ENCODE measurements at places on chromosomes 13 and 19. TPM values are rescaled to one million over a fixed set of nuclear protein-coding genes. Genes with fewer than 3 reads are reported as not detected.

DNA sequence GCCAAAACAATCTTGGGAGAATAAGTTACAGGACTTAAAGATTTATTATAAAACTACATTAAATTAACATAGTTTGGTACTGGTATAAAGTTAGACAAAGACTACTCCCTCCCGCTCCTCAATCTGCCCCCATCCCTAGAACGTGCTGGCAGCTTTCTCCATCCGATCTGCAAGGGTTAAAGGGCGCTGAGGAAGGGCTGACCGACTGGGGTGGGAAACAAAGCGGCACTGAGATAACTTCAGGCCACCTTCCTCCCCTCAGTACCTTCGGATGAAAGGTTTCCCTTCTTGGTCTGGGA, 790 bp upstream of the SUGT1 start:
- peak; percentile 94 for DNase-seq

KBTBD7 gene
- polyA plus RNA-seq: 17.0 TPM

DNA sequence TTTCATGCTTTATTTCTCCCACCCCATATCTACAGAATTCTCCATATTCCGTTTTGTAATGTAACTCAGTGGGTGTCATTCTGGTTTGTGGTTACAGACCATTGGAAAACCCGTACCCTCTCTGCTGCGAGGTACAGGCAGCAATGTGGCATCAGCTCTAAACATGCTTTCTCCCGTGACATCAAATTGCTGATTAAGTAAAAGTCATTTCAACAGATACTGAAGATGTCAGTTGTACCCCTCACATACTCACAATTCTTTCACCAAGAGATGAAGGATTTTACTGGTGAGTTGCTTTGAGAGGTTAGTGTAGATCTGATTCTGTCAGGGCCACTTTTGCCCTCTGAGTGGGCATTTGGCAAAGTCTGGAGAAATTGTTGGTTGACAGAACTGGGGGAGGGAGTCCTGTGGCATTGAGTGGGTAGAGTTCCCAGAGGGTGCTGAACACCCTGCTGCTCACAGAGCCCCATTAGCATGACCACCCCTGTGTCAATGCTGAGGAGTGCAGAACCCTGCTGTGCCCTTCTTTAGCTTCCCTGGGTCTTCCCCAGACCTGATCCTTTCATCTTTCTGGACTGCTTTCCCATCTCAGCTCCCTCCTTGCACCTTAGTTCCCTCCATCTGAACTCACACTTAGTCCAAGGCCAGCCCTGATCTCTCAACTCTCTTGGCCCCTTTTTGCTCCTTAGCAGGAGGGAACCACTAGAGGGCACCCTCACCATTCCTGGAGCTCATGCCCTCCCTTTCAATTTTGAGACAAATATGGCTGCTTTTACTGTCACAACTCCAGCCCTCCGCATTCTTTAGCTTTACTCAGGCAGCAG, 39.9 kb upstream of the CEACAM8 start:
- DNase-seq: no peak

DNA sequence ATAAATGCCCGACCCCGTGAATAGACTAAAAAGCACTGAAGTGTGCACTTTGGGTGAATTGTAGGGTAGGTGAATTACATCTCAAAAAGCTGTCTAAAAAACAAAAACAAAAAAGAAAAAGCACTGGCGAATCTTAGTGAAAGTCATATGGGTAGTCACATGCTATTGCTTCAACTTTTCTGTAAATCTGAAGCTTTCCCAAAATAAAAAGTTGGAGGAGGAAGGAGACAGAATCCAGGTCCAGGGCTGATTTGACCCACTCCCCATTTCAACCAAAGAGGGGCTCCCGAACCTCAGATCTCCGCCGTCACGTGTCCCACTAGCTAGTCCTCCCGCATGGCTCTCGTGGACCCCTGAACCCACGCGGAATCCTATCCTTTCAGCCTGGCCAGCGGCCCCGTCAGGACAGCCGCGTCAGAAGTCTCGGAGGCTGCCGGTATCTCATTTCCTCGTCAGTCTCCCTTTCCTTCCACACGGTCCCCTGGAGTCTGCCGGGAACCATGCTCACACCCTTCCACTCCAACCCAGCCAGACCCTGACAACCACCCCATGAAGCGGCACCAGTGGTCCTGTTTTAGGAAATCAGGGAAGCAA, 6.1 kb downstream of the PPP1R12C start:
- no peak for DNase-seq

GRCh38 chr19:11324748-11325389, 14.6 kb downstream of the RAB3D start:
- no peak for DNase-seq

DNA sequence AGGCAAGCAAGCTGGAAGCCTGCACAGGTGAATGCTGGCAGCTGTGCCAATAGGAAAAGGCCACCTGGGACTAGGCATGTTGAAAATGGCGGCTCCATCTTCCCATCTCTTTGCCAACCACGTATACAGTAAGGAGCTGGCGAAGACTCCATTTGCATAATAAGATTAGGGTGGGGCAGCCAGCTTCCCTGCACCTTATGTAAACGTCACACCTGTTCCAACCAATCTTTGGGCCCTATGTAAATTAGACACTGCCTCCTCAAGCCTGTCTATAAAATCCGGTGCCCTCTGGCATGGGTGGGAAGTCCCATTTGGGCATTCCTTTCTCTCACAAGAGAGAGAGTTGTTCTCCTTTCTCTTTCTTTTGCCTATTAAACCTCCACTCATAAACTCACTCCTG, 16.8 kb downstream of the ADGRE2 start:
- DNase-seq: no peak

MFSD12 gene
- polyA plus RNA-seq: 72.5 TPM

- no peak for DNase-seq
These were observed 56.1 kb upstream of the TNFRSF19 start for GRCh38 chr13:23514076-23514475.

JSRP1 gene
- 0.94 TPM for polyA plus RNA-seq

DNA sequence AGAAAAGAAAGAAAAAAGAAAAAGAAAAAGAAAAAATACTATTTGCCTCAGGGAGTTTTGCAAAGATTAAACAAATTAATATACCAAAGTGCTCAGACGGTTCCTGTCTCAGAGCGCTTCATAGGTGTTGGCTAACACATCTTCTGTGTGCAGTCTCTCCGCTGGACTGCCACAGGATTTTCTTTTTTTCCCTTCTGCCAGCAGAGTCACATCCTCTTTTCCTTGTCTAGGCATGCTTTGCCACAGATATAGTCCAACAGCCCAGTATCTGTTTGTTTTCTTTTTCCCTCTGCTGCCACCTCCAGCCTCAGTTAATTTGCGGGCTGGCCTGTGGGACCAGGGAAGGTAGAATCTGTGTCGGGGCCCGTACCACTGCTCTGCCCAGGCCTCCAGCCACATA, 3.4 kb upstream of the URAD start:
- DNase-seq: no peak

- peak; percentile 59 for DNase-seq
These were observed 7.7 kb upstream of the CXCL17 start for GRCh38 chr19:42450314-42450934.

TJP3 gene
- 16.0 TPM for polyA plus RNA-seq

DNA sequence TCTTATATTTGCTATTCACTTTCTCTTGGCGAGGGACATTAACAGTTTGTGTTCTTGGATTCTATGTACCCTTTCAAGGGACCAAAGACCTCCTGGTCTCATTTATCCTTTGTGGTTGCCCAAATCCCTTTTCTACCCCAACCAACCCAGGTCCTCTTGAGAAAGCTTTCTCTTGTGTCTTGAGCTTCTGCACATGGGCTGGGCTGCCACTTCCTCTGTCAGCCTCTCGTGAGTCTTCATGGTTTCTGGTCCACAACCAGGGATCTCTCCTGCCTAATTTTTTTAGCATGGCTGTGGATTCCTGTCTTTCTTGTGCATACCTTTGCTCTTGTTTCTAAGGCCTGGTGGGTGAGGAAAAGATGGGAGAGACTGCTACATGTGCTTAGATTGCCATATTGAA, 14.9 kb downstream of the TIMM13 start:
- DNase-seq: no peak

GRCh38 chr13:49217962-49218492, 2.1 kb upstream of the MLNR start:
- no peak for DNase-seq

SLC10A2 gene
- 0.73 TPM for polyA plus RNA-seq

DNA sequence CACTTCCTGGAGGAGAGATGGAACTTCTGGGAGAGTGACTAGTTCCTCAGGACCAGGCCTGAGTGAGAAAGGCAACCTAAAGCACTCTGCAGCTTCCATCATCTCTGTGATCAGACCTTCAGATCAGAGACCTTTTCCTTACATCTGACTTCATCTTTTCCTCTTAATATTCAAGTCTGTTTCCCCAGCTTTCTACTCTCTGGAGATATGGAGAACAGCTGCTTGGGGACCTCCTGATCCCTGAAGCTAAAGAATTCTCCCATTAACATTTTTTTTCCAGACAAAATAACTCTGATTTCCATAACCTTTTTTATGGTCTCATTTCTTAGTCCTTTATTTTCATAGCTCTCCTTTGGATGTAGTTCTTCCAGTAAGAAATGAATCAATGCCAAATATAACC, 133.4 kb upstream of the FNDC3A start:
- DNase-seq: no peak

PDE4C gene
- polyA plus RNA-seq: 1.1 TPM

DNA sequence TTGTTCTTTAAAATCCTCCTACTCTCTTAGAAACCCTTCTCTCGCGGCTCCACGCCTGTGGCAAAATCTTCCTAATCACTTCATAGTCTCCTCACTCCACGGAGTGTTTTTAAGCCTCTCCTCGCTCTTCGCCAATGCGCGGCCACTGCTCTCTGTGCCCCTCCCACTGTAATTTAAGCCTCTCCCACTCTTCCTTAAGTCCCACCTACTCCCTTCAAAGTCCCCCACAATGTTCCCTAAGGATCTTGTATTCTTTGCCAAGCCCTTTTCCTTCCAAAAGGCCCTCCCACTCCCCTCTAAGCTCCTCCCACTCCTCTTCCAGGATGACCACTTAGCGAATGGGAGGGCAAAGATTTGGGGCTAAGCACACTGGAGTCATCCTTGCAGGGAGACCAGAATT, 1.3 kb downstream of the FIZ1 start:
- no peak for DNase-seq

DNA sequence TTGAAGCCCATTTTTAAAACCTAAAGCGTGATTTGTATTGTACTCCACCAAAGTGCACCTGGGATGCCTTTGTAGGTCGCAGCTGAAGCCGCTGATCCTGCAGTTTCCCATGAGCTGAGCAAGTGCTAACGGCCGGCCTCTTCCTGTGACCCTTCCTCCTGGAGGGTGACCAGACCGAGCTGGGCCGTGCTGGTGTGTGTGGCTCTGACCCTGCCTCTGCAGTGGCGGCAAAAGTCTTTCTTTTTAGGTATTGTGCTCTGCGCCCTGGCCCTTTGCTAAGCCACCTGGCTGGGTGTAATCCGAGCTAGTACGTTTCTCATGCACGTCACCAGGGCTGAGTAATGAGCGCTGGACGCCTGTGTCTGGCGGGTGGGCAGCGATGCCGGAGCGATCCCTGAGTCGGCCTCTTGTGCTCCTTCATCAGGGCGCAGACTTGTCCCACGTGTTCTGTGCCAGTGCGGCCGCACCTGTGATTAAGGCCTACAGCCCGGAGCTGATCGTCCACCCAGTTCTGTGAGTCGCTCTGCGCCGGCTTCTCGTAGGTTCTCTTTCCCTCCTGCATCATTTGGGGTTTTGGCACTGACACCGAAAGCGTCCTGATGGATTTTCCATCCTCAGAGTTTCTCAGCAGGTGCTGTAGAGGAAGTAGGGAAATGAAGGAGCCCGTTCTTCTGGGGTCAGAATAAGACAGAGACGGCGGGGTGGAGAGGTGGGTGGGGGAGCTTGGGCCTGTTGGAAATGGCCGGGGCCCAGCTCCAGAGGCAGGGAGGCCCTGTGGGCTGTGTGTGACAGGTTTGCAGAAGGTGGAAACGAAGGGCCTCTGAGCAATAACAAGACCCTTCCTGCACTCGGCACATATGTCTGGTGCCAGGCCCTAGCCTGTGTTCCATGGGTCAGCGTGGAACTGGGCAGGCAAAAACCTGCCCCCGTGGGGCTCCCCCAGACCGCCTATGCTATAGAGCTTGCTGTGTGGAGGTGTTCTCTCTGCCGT, 9.7 kb downstream of the NAXD start:
- no peak for DNase-seq

DNA sequence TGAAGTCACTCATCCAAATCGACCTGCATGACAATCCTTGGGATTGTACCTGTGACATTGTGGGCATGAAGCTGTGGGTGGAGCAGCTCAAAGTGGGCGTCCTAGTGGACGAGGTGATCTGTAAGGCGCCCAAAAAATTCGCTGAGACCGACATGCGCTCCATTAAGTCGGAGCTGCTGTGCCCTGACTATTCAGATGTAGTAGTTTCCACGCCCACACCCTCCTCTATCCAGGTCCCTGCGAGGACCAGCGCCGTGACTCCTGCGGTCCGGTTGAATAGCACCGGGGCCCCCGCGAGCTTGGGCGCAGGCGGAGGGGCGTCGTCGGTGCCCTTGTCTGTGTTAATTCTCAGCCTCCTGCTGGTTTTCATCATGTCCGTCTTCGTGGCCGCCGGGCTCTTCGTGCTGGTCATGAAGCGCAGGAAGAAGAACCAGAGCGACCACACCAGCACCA, 5.9 kb downstream of the SLITRK5 start:
- no peak for DNase-seq

ZNF560 gene
- 0.79 TPM for polyA plus RNA-seq

GRCh38 chr19:29787281-29787680, 24.5 kb upstream of the CCNE1 start:
- no peak for DNase-seq

- no peak for DNase-seq
These were observed 230.1 kb downstream of the DLEU7 start for GRCh38 chr13:50613356-50613831.

TEAD2 gene
- 122 TPM for polyA plus RNA-seq

DNA sequence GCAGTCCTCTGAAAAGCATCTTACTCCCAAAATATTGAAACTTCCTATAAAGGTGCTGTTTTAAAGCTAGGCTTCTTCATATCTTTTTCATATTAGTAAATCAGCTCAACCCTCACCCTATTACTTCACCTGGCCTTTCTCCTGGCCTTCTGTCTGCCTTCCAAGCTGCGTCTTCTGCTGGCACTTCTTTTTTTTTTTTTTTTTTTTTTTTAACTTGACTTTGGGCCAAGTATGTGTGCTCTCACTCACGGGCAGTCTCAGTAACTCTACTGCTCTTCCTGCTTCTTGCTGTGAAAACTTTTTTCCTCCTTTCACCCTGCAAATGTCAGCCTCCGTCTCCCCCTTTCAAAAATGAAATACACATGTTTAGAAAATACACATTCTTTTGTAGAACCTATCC, 41.2 kb upstream of the KCTD4 start:
- no peak for DNase-seq

DZIP1 gene
- 55.5 TPM for polyA plus RNA-seq

DNA sequence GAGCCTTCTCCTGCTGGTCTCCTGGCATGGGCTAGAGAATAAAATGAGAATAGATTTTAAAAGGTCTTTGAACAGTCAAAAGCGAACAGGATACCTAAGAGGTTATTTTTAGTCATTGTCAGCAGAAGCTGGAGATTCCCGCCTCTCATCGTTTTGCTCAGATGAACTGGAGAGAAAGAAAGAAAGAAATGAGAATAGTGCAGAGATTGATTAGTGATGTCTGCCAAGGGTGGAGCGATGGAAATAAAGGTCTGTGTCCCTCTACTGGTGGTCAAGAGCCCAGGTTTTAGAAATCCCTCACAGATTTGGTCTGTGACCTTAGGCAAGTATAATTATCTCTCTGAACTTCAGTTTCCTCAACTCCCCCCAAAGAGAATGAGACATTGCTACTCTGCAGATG, 5.3 kb downstream of the NCAN start:
- DNase-seq: no peak
